Coronary artery (tissue), 2 donors: ENCODE measurements at places on chromosomes 5 and 9.

DNA sequence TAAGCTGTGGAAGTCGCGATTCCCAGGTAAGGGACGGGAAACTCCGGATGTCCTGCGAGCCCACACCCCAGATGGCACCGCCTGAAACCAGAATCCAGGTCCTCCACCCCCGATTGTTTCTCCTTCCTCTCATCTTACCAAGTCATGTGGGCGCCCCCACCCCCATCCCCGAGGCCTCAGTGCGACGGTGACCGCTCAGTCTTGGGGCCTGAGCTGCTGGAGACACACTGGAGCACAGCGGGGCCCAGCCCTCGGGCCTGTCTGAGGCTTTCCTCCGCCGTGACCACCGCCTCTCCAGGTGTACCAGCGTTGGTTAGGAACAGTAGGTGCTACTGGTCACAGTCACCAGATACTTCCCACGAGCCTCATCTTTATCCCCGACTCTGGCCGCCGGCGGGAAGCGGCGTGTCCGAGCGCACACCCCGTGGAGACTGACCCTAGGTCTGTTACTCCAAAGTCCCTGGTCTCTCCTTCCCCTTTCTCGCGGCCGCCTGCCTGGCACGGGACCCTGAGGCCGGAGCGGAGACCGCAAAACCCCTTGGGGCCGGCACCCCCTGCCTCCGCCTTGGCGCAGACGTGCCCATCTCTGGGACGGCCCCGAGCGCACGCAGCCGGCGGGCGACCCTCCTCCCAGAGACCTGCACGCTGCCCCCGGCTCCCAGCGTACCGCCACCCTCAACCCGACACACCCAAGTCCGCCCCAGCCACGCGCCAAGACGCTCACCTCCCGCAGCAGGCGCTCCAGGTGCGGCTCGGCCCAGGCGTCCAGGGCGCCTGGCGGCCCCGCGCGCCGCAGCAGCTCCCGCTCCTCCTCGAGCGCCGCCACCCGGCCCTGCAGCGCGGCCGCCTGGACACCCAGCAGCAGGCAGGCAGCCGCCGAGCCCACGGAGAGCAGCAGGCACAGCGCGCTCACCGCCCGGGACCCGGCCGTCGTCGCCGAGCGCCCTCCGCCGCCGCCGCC is 733 bp downstream of the COL23A1 start:
- DNase-seq = no peak

- no peak for DNase-seq
Observed at GRCh38 chr9:14087576-14087975, 226.4 kb downstream of the NFIB start.

DNA sequence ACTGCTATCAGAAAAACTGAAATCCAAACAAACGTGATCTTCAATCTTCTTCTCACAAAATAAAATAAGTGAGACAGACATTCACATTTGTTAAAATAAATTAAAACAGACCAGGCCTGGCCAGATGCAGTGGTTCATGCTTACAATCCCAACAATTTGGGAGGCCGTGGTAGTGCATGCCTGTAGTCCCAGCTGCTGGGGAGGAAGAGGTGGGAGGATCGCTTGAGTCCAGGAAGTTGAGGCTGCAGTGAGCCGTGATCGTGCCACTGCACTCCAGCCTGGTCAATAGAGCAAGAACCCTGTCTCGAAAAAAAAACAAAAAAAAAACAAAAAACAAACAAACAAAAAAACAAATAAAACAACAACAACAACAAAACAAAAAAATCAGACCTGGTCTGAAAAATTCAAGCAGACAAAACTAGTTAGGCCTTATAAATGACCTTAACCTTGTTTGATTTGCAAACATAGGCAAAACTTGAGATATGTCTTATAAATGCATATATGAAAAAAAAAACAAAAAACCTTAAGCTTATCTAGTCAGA is 10.8 kb downstream of the MAPKAP1 start:
- DNase-seq = no peak

DNA sequence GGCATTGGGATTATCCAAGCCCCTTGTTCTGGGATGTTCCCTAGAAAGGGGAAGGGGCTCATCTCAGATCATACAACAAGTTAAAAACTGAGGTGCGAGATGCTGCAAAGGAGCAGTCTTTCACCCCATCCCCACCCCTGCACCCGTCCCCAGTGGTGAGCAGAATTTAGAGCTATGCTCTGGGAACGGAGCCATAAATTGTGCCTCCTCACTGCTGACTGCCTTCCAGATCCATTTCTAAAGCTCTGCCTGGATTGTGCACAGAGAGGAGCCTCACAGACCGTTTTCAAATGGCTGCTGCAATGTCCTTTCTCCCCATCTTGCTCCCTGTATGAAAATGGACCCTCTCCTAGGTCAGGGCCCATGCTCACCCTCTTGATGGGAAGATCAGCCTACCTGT is 8.3 kb downstream of the SLC25A48 start:
- DNase-seq = no peak

DNA sequence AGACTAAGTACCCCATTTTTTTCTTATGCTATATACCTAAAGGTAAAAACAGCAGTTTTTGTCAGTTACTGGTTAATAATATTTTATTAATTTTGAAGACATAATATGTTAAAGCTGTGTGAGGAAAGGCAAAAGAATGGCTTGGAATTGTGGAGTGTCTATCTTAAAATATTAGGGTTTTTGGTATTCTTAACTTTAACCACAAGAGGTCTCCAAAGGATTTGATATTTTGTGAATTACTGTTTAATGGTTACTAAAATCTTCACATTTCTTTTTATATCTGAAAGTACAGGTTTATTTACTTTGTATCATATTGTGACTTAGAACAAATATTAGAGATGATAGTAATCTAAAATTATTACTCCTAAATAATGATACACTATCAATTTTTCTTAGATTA is 32.0 kb upstream of the DHFR start:
- DNase-seq = no peak

DNA sequence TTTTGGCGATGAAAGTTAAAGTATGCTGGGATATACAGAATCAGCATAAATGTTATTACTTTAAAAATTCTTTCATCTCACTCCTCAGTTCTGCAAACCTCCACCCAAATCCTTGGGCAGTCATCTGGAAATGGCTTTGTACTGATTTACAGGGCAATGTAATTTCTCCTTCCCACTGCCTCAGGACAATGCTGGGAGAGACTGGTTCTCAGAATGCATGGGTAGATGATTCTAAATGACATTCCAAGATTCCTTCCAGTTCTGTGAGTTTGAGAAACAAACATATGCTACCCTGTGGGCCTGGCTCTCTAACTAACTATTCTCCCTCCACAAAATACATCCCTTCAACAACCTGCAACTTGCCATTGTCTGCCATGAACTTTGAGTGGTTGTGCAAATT is 7.5 kb upstream of the PSAT1 start:
- DNase-seq = no peak

- peak; percentile 89 for DNase-seq
Observed at GRCh38 chr5:179820483-179821297, at the start of gene SQSTM1. SQSTM1 (plus strand) TSS chr5:179820905; CDS start chr5:179820937, 32 bp downstream.

DNA sequence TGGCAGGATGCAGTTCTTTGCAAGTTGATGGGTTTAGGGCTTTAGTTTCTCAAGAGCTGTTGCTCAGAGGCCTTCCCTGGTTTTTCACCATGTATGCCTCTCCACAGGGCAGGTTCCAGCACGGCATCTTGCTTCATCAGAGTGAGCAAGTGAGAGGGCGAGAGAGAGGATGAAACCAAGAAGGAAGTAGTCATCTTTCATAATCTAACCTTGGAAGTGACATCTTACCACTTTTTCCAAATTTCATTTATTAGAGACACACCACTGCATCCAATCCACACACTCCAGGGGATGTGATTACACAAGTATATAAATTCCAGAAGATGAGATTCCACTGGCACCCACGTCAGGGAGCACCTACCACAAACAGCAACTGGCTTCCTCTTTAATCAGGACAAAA is 294.4 kb downstream of the MARCHF11 start:
- no peak for DNase-seq

DNA sequence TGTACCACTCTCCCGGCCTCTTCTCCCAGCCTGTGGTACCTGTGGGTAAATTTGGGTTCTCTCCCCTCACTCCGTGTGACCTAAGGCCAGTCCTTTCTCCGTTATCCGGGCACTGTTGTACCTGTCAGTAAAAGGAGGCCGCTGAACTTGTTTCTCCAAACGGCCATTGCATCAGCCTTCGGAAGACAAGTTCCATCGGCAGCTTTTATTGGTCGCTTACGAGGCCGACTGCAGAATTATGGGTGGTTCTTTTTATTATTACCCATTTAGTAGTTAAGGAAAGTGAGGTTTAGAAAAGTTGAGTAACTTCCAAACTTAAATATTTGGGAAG is 558 bp downstream of the GRPEL2 start:
- DNase-seq = no peak

- DNase-seq = no peak
Observed at GRCh38 chr5:72065751-72066255, 41.5 kb upstream of the MAP1B start.

GRCh38 chr9:133375116-133375723 is 640 bp downstream of the SURF4 start:
- DNase-seq = no peak

DNA sequence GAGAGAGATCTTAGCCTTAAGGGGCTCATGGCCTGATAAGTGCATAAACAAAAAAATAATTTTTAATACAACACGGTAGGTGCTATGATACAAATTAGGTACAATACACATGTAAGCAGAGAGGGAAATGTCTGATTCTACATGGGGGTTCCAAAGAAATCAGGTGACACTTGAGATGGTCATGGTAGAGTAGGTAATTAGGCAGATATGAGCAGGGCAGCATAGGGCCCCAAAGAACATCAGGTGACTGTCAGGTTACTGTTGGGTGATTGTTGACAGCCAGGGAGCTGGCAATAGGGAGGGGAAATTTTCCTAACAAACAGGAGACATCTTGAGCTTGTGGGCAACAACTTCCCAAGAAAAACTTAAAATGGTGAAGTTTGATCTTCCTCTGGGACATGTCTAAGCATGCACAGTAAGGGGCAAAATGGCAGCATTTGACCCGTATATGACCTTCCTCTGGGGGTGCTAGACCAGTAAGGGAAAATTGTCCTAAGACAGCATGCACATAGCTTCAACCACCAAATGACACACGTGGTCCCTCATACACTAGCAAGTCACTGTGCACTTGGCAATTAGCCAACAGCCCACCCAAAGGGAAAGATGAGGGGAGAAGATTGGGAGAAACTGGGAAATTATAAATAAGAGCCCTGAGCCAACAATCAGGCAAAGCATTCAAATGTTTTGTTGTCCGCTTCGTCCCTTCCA is 37.3 kb upstream of the TENT4A start:
- DNase-seq = no peak

DNA sequence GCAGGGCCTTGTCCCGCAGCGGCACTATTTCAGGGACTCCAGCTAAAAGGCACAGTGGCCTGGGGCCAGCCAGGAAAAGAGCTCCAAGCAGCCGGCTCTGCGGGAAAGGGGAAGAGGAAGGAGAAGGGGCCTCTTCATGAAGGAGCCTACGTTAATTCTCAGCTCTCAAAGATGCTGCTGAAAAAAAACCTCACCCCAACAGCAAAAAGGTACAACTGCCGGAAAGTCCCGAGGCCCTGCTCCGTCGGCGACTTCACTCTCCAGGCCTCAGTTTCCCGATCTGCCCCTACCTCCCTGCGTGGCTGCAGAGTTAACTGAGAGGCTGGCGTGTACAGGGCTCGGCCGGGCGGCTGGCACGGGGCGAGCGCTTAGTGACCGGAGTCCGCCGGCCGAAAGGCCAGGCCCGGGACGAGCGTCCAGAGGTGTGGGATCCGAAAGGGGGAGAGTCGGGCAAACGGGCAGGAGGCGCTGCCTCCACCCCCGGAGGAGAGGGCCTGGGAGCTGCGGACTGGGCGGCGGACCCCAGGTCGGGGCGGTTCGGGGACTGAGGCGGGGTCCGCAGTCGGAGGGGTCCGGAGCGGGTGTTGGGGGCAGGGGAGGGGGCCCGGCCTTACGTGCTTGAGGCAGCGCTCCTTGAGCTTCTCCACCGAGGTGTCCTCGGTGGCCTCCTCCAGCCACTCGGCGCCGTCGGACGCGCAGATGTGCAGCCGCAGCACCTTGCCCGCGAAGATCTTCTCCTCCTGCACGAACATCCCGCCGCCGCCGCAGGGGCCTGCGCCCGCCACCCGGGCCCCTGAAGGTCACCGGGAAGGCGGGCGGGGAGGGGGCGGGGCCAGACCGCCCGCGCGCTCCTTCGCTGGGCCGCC is 529 bp downstream of the UBAC1 start:
- no peak for DNase-seq

DNA sequence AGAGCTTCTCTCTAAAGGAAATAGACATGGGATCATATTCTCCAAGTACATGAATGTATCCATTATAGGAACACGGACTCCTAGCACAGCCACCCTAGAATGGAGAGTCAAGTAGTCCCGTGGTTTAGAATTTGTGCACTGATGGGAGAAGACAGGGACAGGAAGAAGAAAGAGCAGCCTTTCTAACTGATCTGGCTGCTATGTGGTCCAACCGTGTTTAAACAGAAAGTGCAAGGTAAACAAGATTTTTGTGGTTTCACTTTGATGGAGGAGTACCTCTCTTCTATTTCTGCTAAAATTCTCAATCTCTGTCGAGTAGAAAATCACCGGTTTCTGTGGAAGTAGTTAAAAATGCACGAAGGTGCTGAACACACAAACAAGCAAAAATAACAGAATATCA is 171.3 kb downstream of the ST8SIA4 start:
- no peak for DNase-seq

GRCh38 chr5:150672237-150672883 is 11.3 kb downstream of the MYOZ3 start:
- no peak for DNase-seq

DNA sequence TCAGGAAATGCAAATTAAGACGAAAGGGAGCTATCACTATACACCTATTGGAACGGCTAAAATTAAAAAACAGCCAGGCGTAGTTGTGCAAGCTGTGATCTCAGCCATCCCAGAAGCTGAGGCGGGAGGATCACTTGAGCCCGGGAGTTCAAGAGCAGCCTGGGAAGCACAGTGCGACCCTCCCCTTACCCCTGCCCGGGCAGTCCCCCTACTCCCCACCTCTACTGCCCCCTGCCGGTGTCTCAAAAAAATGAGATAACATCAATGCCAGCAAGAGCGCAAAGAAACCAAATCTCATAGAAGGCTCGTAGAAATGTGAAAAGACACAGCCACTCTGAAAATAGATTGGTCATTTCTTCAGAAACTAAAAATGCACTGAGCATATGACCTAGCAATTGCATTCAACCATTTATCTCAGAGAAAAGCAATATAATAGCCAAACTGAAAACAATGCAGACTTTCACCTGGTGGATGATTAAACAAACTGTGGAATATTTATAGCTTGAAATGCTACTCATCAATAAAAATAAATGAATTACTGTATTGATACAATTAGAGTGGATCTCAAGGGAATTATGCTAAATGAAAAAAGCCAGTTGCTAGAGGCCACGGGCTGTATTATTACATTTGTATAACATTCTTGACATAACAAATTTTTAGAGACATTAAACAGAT is 20.6 kb downstream of the OR2V2 start:
- no peak for DNase-seq
